Stimulated activated CD8-positive, alpha-beta memory T cell treated with anti-CD3 and anti-CD28 coated beads, Interleukin-4, amount 100 ng/mL, for 24 hours (primary cell): ENCODE measurements at places on chromosomes 6 and 20.

DNA sequence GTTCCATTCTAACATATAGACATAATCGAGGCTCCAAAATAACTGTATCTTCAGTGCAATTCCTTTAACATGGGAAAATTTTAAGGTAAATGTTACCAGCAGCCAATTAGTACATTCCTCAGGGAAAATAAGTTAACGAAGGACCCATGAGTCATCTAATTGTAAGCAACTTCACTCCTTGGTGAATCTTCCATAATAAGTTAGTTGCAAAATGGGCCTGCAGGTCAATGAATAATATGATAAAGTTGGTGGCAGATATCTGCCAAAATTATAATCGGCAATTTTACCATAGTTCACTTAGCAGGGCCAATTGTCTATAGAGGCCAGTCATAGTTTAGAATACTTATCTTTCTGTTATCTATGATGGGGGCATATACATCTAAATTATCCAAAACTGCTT, 42.3 kb downstream of the QRSL1 start:
- no peak for DNase-seq

DNA sequence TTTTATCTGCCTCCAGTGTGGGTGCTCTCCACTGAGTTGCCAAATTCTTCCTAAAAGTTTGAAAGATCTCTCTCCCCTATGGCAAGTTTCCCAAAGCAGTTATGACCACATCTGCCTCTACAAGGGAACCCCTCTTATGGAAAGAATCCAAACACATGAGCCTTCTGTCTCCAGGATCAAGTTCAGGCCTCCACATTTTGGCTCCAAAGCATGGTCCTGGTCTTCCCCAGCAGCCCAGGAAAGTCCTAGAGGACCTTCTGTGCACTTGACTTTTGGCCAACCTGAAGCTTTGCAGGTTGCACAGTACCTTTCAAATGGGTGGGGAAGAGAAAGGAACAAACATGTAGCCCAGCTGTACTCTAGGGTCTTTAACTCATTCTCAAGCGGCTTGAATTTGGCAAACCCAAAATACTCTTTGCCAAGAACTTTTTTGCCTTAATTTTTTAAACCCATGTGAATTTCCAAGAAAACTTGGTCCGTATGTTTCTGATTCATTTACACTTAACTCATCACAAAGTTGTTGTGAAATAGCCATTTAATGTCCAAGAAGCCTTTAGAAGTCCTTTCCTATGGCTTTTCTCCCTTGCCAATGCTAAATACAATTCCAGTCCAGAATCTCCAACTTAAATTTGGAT, 240.1 kb upstream of the TBX18 start:
- no peak for DNase-seq

GRCh38 chr6:120608826-120609225, 725.5 kb downstream of the TBC1D32 start:
- no peak for DNase-seq

DNA sequence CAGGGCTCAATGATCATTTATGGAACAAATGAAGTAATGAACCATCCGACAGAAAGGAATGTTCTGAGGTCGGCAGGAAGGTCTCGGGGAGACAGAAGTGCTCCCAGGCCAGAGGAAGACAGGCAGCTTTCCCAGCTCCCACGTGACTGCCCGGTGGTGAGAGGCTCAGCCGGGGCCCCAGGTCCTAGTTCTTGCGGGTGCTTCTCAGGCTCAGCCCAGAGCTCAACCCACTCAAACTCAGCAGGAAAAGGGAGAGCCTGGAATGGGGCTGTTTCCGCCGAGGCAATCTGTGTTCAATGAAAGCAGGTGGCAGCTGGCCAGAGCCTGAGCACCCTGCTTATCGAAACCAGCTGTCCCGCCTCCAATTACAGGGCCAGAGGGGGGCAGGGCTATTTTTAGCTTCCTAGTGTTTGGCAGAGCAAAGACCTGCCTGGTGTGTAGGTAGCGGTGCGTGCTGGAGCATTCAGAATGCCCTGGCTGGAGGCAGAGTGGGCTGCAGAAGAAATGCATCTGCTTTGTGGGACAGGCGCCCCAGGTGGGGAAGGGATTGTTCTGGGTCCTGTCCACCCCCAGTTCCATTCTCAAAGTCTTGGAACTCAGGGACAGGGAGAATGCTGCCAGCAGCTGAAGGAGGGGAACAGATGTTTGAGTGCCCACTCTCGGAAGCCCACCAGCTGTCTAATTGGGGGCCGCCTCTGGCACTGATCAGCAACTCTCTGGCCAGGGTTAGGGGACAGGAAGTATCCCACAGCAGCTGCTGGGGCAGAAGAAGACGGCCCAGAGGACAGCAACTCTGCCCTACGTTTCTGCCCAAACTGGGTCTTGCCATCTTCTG, 145.1 kb downstream of the PREX1 start:
- no peak for DNase-seq
